LHCN-M2 (cell line): ENCODE measurements at places on chromosomes 11 and 22. TPM values are rescaled to one million over a fixed set of nuclear protein-coding genes. Genes with fewer than 3 reads are reported as not detected.

- DNase-seq, result no peak
These were observed 9.2 kb upstream of the AIFM3 start for GRCh38 chr22:20957683-20958431.

GRCh38 chr11:61951484-61952135 is 1.5 kb downstream of the BEST1 start:
- no peak for DNase-seq

DNA sequence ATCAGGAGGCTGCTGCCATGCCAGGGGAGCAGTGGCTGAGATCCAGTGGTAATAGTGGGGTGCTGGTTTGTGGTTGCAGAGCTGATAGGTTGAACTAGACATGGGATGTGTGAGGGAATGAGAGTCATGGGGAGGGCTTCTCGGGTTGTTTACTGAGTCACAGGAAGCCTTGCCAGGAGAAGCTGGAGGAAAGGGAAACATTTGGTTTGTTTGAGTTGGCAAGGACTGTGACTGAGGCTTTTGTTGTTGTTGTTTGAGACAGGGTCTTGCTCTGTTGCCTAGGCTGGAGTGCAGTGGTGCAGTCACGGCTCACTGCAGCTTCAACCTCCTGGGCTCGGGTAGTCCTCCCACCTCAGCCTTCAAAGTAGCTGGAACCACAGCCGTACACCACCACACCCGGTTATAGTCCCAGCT is 49.3 kb downstream of the CABIN1 start:
- peak; percentile 86 for DNase-seq

- DNase-seq, result no peak
These were observed 49.0 kb downstream of the LINC01488 start for GRCh38 chr11:69530278-69531070.

- DNase-seq, result peak; percentile 45
These were observed 29.6 kb downstream of the C22orf31 start for GRCh38 chr22:29032014-29032475.

DNA sequence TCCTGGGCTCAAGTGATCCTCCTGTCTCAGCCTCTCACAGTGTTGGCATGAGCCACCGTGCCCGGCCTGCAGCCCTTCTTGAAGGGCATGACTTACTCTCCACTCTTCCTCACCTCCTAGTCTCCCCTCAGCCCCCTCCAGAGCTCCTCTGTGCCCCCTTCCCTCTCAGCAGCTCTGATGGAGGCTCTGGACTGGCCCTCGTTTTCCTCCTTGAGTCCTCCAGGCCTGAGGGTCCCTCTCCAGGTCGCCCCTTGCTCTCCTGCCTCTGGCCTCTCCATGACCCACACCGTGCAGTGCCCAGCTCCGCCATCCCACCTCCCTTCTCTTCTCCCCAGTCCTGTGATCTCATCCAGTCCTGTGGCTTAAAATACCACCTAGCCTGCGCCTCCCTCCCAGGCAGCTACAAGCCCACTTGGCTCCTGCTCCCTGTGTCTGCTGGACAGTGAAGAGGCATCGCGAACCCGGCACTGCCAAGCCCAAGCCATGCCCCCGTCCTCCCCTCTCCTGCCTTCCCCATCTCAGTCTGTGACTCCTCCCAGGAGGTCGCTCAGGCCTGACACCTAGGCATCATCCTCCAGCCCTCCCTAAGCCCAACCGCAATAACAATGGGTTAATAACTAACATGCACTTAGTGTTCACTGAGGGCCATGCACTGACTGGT is 11.9 kb downstream of the KCNJ4 start:
- no peak for DNase-seq

GRCh38 chr22:42275176-42275575 is 4.7 kb upstream of the TCF20 start:
- DNase-seq, result no peak

DNA sequence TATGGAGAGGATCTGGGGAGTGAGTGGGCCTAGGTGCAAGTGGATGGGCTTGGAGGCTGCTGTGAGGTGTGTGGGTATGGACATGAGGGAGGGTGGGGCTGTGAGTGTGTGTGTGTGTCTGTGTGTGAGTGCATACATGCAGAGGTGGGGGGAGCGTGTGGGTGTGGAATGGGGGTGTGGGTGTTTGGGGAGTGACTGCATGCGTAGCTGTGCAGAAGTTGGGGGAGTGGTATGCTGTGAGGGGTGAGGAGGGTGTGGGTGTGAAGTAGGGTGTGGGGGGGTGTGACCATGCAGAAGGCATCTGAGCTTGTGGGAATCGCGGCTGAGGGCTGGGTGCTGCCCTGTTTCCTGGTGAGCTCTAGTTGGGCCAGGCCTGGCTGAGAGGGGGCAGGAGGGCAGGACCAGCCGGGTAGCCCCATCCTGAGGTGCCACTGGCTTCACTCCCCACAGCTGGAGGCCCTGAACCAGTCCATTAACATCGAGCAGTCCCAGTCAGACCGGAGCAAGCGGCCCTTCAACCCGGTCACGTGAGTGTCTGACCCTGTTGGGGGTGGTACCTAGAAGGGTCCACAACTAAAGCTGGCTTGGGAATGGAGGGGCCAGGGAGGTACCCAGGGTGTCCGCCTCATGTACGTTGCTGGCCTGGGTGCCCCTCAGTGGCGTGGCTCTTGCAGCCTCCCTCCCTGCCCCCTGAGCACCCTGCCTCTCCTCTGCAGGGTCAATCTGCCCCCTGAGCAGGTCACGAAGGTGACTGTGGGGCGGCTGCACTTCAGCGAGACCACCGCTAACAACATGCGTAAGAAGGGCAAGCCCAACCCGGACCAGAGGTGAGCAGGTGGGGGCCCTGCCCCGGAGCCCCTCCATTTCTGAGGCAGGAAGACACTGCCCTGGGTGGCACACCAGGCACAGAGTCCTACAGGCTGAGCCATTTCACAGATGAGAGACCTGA is 16.5 kb downstream of the TMEM258 start:
- DNase-seq, result no peak

DNA sequence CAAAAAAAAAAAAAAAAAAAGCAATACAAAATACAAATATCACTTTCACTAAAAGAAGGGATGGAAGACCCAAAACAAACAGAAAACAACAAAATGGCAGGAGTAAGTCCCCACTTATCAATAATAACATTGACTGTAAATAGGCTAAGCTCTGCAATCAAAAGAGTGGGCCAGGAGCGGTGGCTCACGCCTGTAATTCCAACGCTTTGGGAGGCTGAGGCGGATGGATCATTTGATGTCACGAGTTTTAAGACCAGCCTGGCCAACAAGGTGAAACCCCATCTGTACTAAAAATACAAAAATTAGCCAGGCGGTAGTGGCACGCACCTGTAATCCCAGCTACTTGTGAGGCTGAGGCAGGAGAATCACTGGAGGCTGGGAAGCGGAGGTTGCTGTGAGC is 9.8 kb upstream of the PPP6R3 start:
- DNase-seq, result no peak

- peak; percentile 36 for DNase-seq
These were observed 12.3 kb upstream of the DLAT start for GRCh38 chr11:112012874-112013273.

GRCh38 chr22:25452116-25452700 is 112.3 kb upstream of the GRK3 start:
- no peak for DNase-seq

DNA sequence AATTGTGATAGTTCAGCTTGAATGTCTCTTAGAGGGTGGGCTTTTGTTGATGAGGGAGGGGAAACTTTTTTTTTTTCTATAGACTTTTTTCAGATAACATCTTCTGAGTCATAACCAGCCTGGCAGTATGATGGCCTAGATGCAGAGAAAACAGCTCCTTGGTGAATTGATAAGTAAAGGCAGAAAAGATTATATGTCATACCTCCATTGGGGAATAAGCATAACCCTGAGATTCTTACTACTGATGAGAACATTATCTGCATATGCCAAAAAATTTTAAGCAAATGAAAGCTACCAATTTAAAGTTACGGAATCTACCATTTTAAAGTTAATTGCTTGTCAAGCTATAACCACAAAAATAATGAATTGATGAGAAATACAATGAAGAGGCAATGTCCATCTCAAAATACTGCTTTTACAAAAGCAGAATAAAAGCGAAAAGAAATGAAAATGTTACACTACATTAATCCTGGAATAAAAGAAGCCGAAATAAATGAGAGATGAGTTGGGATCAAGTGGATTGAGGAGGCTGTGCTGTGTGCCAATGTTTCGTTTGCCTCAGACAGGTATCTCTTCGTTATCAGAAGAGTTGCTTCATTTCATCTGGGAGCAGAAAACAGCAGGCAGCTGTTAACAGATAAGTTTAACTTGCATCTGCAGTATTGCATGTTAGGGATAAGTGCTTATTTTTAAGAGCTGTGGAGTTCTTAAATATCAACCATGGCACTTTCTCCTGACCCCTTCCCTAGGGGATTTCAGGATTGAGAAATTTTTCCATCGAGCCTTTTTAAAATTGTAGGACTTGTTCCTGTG is 3.9 kb downstream of the MALAT1 start:
- peak; percentile 59 for DNase-seq

DNA sequence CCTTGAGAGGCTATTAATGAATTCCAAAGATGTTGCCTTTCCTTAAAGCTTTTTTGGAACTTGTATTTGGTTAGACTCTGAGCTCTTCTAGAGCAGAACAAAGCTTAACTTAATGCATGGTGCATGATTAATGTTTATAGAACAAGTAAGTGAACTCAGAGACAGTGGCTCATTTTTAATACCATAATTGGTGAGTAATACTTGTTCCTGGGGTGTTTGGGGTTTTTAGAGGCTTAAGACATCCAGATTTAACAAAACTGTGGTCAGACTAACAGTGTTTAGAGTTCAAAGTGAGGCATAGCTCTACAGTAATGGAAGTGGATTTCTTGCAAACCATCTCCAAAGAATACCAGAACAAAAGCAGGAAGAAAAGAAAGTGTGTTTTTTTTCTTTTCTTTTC is 73.7 kb upstream of the CTSC start:
- peak; percentile 77 for DNase-seq

- no peak for DNase-seq
These were observed 452 bp downstream of the BIRC3 start for GRCh38 chr11:102317768-102318103.

DNA sequence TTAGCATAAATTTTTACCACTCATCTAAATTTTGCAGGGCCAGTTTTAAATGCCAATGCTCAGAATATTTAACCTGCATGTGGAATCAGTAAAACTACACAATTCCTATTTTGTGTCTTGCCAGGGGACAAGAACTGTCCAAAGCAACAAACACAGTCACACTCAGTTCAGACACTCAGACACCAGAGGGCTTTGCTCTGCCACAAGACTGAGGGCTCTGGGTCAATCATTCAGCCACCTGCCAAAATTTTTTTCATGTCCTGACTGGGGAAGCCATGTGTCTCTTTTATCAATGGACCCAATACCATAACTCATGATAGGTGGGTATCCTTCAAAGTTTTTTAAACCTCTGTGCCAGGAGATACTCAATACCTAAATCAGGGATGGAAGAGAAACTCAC is 304.0 kb upstream of the ANO3 start:
- no peak for DNase-seq

DNA sequence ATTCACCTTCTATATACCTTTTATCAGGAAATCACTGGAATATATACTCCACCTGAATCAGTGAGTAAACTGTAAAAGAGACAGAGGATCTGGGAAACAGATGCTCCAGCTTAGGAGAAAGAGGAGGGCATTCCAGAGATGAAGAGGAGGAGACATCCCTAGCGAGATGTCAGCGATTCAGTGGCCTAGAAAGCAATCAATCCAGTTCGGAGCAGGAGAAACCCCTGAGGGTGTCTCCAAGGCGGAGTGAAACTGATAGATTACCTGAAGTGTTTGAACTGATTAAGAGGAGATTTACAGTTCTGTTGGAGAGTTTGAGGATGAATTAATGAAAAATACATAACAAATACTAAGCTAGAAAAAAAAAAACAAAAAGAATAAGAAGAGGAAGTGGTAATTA is 24.5 kb upstream of the TNRC6B start:
- no peak for DNase-seq

DNA sequence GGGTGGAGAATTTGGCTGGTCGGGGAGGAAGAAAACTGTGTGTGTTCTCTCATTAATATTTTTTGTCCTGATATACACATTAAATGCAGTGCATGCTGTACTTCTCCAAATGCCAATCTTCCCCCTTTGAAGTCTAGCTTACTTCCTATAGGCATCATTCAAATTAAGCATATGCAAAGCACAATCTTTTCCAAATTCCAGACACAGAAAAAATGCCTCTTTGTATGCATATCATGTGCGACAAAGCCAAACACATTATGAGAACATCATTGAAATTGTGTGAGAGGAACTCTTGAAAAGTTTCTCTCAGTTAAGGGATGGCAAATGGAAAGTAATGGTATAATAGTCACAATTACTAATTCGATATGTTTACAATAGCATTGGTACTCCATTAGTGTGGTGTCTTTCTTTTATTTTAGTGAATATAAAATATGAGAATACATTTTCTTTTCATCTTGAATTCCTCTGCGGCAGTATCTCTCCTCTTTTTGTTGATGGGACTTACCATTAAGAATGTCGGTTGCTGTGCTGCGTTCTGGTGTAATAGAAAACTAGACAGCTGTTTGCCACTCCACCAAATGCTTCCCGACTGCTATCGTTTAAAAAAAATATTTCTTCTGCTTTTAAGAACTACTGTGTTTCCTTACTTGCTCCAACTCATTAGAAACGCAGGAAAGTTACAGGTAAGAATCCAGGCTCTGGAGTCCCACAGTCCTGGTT is 19.3 kb upstream of the NRIP3 start:
- DNase-seq, result no peak

GRCh38 chr11:15878756-15879155 is 477.6 kb downstream of the SOX6 start:
- DNase-seq, result no peak

GRCh38 chr11:76355172-76355571 is 25.8 kb downstream of the THAP12 start:
- no peak for DNase-seq

- no peak for DNase-seq
These were observed 200.7 kb upstream of the NCAM1 start for GRCh38 chr11:112760396-112761059.

The NXPE4 gene
- total RNA-seq, result not detected in 2 replicates

The ALDH3B1 gene
- 59.0 and 60.2 TPM in 2 replicates for total RNA-seq

The OR8I2 gene
- total RNA-seq, result not detected in 2 replicates

The CCDC73 gene
- not detected in 2 replicates for total RNA-seq

The OVOL1 gene
- total RNA-seq, result not detected in 2 replicates

The NFAM1 gene
- total RNA-seq, result not detected in 2 replicates

The APOC3 gene
- not detected in 2 replicates for total RNA-seq

The TMPRSS4 gene
- total RNA-seq, result not detected in 2 replicates

The MLC1 gene
- not detected in 2 replicates for total RNA-seq

The CCDC87 gene
- 0.34 and 0.51 TPM in 2 replicates for total RNA-seq
